A549 treated with RU486 at 1 μM for 4 hours (cell line): ENCODE measurements at places on chromosomes 7 and 10. TPM values are rescaled to one million over a fixed set of nuclear protein-coding genes. Genes with fewer than 3 reads are reported as not detected.

NXPH1 gene
- total RNA-seq, result not detected in 5 replicates

RGR gene
- total RNA-seq, result not detected in 5 replicates

LBX1 gene
- total RNA-seq, result not detected in 5 replicates

RPEL1 gene
- 0.08 TPM in 1 of 5 replicates, not detected in the others for total RNA-seq

LRRD1 gene
- total RNA-seq, result not detected in 5 replicates

LMOD2 gene
- total RNA-seq, result not detected in 5 replicates

PRSS37 gene
- not detected in 5 replicates for total RNA-seq

NAT16 gene
- total RNA-seq, result 0.06 to 0.15 TPM (median 0.14 TPM) in 5 replicates

TMEM225B gene
- total RNA-seq, result 0.59 to 0.94 TPM (median 0.87 TPM) in 5 replicates

TBATA gene
- not detected in 5 replicates for total RNA-seq

FLNC gene
- total RNA-seq, result 3.6 to 7.6 TPM (median 5.3 TPM) in 5 replicates

EVX1 gene
- total RNA-seq, result 0.07 to 0.32 TPM (median 0.23 TPM) in 3 of 5 replicates, not detected in the others

CYP2C19 gene
- total RNA-seq, result not detected in 5 replicates

SYT15 gene
- total RNA-seq, result 2.6 to 3.3 TPM (median 2.9 TPM) in 5 replicates

CHAT gene
- total RNA-seq, result not detected in 5 replicates

HYAL4 gene
- total RNA-seq, result not detected in 5 replicates

ANK3 gene
- total RNA-seq, result 0.35 to 0.77 TPM (median 0.38 TPM) in 5 replicates

AGAP4 gene
- 4.5 to 9.4 TPM (median 7.5 TPM) in 5 replicates for total RNA-seq

ENTPD1 gene
- 0.09 to 0.12 TPM in 2 of 5 replicates, not detected in the others for total RNA-seq
